CD4-positive, alpha-beta T cell treated with Interleukin-4 for 1 hour (primary cell): ENCODE measurements at places on chromosomes 2 and 18.

DNA sequence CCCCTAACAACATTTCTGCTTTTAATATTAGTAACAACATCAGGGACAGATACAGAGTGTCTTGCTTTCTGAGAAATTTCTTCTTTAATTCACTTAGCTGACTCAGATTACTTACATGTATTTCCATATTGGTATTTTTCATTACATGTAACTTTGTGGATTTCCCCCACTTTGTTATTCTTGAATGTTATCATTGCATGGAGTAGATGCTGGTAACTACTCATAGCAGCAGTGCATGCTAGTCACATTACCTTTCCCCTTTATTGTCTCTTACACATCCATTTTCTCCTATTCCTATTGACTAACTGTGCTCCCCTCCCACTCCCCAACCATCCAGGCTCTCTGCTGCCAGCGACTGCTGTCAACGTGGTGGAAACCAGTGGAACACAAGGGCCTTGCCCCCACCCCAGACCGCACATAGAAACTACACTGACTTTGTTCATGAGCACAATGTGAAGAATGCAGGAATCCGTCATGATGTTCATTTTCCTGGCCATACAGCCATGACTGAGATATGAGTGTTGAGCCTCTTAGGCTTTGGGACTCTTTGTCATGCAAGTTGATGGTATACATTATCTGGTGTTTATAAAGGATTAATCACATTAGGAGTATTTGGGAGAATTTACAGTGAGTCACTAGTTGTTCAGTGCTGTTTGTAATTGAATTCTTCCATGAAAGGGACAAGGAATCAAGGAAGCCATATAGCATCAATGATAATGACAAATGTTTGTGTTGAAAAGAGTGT, 91.0 kb downstream of the EPB41L5 start:
- no peak for DNase-seq

- DNase-seq, result no peak
Measured at GRCh38 chr2:12712881-12713280, 3.9 kb upstream of the TRIB2 start.

DNA sequence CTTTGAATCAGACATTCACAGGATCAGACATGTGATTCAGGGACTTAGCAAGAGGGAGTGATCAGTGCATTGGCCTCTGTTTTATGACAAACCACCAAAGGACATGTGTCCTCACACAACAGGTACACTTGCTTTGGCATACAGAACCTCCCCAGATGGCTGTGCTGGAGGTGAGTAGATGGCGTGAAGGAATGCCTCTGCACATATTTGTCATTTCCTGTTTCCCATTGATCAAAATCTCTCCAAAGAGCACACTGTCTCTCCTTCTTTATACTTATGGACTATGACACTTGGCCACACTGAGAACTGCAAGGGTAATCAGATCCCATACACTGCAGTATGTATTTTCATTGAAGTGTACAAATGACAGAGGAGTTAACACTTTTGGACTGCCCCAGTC, 927.6 kb downstream of the TSN start:
- no peak for DNase-seq

DNA sequence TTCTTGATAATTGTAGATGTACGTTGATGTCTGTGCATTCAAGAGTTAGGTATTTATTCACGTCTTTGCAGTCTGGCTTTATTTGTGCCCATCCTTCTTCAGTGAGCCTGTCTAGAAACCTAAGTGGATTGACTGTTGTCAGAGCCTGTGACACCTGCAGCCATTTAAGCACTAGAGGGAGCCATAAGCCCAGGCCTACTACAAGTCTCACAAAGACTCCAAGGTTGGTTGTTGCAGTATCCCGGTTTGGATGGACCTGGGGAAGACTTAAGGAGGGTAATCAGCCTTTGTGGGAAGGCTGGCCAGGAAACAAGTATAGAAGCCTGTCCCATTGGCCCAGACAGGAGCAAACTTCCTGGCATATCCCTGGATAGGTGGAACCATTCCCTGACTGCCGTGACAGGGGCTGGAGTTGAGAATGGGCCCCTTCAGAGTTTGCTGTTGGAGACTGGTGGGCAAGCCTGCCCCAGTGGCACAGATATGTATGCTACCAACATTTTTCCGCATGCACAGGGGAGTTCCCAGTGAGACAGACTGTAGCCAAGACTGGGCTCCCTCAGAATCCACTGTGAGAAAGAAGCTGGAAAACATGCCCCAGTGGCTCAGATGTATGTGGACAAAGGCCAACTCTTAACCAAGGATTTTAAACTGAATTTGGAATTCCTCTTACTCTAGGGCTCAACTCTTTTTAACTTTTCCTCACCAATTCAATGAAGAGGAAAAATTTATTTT, 9.3 kb upstream of the LRRC30 start:
- no peak for DNase-seq

GRCh38 chr2:220077488-220077887, 450.1 kb downstream of the SLC4A3 start:
- no peak for DNase-seq

- no peak for DNase-seq
Measured at GRCh38 chr2:98084151-98084868, 2.7 kb upstream of the VWA3B start.

- no peak for DNase-seq
Measured at GRCh38 chr2:238449241-238449640, 22.5 kb downstream of the ASB1 start.

GRCh38 chr2:156192468-156192867, 140.1 kb downstream of the NR4A2 start:
- DNase-seq, result no peak

- DNase-seq, result peak; percentile 67
Measured at GRCh38 chr18:44729631-44730101, 49.0 kb downstream of the SETBP1 start.

DNA sequence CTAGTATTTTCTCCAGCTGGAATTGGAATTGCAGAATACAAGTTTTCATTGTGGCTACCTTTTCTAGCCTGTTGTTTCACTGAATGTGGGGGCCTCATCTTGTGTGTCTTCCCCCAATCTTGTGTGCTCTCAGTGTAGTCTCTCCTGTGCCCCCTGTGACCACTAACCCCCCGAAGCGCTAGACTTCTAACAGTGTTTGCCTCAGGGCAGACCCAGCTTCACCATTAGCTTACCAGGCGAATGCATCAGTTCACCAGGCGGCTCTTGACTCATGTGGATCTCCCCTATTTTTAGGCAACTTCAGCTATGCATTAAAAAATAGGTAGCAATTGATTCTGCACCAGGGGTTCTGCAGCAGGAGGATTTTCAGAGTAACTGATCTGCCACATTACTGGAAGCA, 376.2 kb upstream of the MEIS1 start:
- no peak for DNase-seq

DNA sequence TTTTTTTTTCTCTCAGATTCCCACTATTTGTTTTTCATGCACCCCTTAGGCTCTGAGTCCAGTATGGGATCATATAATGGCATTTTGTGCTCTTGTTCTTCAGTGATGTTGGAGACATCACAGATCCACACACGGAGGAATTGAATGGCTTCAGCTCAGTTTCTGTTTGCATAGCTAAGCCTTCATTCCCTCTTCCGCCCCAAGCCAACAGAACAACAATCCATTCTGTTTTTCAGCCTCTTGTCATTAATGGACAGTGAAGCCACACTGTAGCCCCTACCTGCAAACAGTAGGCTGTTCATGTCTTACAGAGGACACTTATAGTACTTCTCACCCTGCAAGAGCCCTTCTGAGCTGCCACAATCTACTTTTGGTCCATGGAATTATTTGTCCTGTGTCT, 64.0 kb upstream of the ZSWIM2 start:
- no peak for DNase-seq

- no peak for DNase-seq
Measured at GRCh38 chr2:219675221-219675620, 47.8 kb downstream of the SLC4A3 start.
